ENCODE measurements at places on chromosomes 7 and 10. TPM values are rescaled to one million over a fixed set of nuclear protein-coding genes. Genes with fewer than 3 reads are reported as not detected.

DNA sequence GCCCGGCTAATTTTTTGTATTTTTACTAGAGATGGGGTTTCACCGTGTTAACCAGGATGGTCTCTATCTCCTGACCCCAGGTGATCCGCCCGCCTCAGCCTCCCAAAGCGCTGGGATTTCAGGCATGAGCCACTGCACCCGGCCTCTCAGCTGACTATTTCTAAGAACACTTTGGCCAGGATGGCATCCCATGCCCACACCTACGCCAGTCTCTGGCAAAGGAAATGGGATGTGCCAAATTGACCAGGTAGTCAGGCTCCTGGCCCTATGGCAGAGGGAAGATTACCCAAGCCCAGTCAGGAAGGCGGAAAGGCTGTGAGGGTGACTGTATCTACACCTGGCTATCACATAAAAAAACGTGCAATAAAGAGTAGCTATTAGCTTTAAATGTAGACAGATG is 94.1 kb upstream of the DUSP5 start:
- no peak for DNase-seq

GRCh38 chr10:50416881-50417280 is 165.6 kb upstream of the ASAH2 start:
- no peak for DNase-seq

DNA sequence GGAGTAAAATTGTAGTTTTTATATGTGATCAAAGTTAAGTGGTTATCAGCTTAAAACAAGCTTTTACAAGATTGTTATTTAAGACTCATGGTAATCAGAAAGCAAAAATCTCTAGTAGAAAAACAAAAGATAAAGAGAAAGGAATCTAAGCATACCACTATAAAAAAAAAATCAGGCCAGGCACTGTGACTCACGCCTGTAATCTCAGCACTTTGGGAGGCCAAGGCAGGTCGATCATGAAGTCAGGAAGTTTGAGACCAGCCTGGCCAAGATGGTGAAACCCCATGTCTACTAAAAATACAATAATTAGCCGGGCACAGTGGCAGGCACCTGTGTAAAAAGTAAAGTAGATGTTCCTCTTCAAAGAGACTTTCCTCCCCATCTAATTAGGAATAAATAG is 265.9 kb upstream of the NRP1 start:
- no peak for DNase-seq

- no peak for DNase-seq
These were observed 50.6 kb upstream of the CELF2 start for GRCh38 chr10:10967029-10967428.

GRCh38 chr7:155003092-155003375 is at the start of gene PAXIP1:
TSS of gene PAXIP1 (minus strand) at chr7:155003124. CDS start at chr7:155002929, 195 bp downstream.
- DNase-seq = no peak

DNA sequence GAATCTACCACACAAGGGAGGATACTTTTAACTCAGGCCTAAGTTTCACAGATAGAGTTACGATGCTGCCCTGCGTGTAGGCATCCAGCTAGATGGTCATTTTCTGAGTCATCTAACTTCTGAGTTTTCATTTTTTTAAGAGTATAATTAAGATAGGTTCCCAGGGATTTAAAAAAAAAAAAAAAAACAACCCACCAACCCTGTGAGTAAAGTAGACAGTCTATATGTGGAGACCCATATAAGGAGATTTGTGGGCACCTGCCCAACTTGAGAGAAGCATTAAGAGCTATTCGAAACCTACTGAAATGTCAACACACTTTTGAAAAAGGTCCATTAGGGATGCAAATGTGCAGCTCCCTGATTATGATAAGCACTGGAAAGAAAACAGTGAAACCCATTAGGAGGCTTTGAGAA is 257.3 kb downstream of the TRIL start:
- DNase-seq = no peak

Gene TNS3
- 6.1 TPM for total RNA-seq

Gene MYH16
- not detected for total RNA-seq

- no peak for DNase-seq
These were observed 73.9 kb upstream of the PTN start for GRCh38 chr7:137417464-137417863.

Gene FGF8
- total RNA-seq = not detected

DNA sequence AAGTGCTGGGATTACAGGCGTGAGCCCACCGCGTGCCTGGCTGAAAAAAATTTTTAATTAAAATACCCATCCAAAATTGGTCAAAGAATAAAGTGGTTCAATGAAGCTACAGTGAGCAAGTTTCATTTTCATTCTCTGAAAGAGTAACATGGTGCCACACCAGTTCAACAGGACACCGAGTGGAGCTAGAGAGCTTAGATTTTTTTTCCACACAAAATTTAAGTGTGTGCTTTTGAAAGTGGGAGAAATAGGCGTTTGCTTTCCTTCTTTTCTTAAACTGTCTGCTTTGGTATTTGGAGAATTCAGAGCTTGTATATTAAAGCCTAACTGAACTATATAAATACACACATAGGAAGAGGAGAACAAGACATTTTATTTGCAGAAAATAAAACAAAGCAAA is 43.4 kb downstream of the BPGM start:
- peak; percentile 38 for DNase-seq

- no peak for DNase-seq
These were observed 347.5 kb downstream of the GPR158 start for GRCh38 chr10:25522294-25522693.

DNA sequence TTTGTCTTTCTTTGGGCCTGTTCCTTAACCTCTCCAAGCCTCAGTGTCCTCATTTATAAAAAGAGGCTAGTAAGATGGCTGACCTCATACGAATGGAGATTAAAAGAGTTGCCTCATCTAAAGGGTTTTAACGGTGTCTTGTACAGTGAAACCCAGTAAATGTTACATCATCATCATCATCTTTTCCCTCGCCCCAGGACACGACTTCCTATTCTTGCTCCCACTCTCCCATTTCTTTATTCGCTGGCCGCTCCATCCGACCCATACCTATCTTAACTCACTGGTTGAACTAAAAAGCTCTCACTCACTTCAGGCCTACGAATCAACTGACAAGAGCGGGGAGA is 554 bp downstream of the FRA10AC1 start:
- DNase-seq = peak; percentile 16

Gene ZPBP
- total RNA-seq = 0.41 TPM

DNA sequence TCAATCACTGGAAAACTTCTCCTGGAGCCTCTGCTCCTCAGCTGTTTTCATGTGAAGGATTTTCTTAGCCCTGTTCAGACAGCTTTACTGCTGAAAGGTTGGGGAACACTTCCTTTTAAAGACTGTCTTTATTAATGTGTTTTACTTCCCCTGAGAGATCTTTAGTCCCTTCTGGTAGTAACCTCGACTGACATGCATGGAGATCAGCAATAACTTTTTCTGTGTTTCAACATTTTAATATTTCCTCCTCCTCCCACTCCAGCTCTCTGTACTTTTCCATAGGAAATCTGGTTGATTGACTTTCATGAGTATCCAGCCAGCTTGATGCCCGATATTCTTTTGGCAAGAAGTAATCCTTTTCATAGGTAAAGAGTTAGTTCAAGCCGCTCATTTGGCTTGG is 62.7 kb upstream of the STRIP2 start:
- no peak for DNase-seq

Data from frontal cortex (tissue), 4 donors.